ENCODE measurements at places on chromosomes 4 and X.

DNA sequence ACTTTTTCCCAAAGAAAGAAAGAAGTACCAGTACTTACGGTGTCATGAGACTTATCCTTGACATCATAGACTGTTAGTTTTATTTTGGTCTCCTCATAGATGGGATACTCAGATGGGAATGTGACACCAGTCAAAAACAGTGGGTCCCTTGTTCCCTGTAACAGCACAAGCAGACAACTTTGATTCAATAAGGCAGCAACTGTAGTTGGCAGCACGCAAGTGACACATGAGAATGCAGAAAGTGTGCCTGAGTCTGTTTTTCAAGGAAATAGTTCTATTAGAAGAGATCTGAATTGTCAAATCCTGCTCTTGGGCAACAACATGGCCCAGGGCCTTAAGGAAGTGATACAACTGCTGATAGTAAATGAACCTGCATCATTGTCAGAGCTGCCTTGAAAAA is 443.2 kb downstream of the INPP4B start:
- DNase-seq: no peak

DNA sequence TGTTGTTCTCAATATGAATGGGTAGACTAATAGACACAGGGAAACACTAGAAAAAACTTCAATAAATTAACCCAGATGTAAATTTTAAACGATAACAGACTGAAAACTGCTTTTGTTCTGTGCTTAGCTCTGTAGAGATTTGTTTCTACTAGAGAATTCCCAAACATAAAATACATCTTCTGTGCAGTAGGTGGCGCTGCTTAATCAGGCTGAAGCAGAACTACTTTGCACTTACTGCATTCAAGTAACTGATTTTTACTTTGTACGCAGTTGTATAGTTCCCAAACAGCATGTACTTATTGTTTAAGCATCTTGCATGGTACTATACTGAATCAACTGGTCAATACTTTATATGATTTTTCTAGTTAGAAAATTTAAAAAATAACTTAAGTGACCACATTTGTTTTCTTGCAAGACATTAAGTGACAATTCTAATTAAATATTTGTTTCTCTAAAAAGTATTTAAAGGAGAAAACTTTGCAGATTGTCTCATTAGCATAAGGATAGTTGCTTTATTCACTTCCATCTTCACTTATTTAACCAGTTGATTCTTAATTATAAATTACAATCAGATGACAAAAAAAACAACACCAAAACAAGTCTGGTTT is 490.6 kb downstream of the IL15 start:
- peak; percentile 35 for DNase-seq

DNA sequence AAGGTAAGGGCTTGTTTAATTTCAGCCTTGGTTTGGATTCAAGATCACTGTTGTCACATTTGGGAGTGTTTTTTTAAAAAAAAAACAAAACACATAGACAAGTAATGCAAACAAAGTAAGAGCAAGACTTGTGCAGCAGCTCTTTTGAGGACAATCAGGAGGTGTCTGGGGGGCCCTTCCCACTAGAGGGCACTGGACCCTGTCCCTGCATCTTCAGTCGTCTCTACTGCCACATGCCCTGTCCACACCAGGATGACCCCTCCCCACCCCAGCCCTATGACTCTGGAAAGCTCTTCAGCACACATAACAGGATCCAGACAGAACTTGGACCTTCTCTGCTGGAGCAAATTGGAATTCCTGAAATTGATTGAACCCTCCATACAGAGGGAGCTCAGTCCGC is 71.0 kb downstream of the USP46 start:
- DNase-seq: peak; percentile 5

GRCh38 chr4:1830642-1831228 is 25.2 kb downstream of the LETM1 start:
- DNase-seq: no peak

- DNase-seq: no peak
Measured at GRCh38 chr4:2768124-2768523, 12.0 kb upstream of the TNIP2 start.

GRCh38 chr4:140296335-140297220 is 76.9 kb upstream of the SCOC start:
- no peak for DNase-seq

DNA sequence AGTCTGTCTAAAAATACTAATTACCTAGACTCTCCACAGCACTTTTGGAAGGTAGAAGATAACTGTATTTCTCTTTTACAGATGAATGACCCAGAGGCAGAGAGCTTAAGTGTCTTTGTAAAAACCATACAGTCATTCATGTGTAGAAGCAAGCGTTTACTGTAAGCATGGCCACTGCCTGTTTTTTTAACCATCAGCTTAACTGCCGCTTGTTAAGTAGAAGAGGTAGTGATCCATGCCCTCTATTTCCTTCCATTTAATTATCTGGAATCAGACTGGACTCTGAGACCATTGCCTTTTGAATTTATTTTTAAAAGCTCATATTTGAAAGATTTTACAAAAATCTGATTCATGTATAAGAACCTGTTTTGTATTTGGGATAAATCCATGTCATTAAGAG is 111.2 kb upstream of the TECRL start:
- DNase-seq: peak; percentile 32

DNA sequence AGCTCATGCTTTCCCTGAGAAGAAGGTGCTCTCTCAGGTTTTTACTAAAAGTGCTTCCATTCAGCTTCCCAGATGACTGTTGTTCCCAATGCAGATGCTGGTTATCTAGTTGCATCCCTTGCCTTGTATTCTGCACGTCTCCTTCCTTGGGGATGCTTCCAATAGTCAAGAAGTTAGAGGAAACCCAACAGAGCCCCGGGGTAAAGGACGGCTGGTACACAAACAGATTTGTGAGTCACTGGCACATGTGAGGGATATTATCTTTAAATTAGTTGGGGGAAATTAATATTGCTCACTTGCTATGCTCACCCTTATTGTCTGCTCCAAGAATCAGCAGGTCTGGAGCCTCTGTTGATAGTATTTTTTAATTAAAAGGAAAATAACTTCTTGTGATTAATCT is 465.2 kb upstream of the BOD1L1 start:
- DNase-seq: no peak
